ENCODE measurements at places on chromosomes 16 and 17.

GRCh38 chr17:44257815-44258760 lies 9.8 kb downstream of the SLC4A1 start:
- DNase-seq: no peak

- no peak for DNase-seq
Measured at GRCh38 chr16:47013910-47014309, 40.4 kb upstream of the DNAJA2 start.

DNA sequence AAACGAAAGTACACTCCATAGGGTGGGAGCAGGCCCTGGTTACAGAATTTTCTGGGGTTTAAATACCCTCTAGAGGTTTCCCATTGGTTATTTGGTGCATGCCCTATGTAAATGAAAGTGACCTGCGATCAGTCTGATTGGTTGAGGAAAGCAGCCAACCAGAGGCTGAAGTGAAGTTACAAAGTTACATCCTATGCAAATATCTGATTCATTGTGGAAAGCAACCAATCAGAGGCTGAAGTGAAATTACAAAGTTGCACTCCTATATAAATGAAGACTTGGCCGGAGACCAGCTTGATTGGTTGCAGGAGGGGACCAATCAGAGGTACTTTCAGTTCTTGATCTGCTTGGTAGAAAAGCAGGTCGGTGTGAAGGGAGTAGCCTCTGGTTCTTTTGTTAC lies 24.4 kb downstream of the NAA60 start:
- DNase-seq: no peak

GRCh38 chr16:52456368-52456767 lies 90.6 kb downstream of the TOX3 start:
- peak; percentile 8 for DNase-seq

DNA sequence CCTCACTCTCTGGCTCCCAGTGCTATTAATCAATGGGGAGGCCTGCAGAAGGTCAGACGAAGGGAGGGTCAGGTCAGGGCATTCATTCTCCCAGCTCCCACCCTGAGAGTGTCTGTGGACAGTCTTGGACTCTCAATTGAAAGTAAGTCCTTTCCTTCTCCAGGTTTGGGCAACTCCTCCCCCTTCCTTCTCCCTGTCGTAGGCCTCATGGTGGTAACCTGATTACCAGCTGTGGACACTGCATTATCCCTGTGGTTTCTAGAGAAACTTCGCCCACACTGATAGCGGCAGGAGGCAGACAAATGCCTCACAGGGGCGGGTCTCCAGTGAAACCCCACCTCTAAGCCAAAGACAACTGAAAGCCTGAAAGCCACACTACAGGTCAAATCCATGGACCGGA lies 57.7 kb upstream of the SLC25A19 start:
- no peak for DNase-seq

- DNase-seq: no peak
Measured at GRCh38 chr16:11370084-11370931, 25.0 kb downstream of the RMI2 start.
